ENCODE measurements at places on chromosomes 1 and 21.

- no peak for DNase-seq
Observed at GRCh38 chr1:9271283-9271682, 21.4 kb upstream of the SPSB1 start.

DNA sequence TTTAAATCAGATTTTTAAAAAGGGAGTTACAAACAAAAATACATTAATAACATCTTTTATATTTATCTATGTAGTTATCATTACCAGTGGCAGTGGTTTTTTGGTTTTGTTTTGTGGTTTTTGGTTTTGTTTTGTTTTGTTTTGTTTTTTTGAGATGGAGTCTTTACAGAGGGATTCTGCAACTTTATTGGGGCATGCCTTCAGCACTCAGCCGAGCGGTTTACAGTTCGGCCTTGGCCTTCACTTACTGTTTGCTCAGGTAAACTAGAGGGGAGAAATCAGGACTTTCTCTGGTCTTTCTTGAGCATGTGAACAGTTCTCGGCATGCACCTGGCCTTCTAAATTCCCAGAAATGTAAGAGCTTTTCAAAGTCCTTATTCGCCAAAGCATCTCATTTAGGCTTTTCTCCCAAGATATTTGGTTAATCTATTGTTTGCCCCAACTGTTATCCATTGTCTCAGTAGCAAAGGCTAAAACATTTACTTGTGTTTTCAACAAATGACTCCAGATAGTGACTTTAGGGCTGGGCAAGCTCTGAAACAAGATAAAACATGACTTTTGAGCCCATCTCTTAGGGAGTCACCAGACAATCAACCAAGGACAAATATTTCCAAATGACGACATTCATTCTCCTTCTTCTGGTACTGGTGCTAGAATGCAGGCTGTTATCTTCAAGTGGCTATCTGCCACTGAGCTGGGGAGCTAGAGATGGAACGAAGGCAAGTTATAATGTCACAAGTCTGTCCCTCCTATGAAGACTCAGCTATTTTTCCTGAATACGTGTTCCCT lies 48.4 kb upstream of the ADORA3 start:
- DNase-seq, result no peak

DNA sequence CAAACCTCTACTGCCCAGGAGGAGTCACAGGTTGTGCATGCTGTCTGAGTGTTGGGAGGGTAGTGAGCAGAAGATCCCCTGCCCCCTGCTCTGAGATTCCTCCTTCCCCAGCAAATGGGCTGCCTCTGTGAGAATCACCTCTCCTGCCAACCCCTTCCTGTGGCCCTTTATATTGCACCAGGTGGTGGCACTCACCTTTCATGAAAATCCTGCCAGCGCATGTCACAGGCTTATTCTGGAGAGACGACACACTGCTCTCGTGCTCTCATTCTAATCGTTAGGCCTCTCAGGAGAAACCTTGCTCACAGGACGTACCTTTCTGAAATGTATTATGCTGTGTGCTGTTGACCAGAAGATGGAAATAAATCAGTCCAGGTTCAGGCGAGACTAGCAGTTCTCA lies 113.7 kb downstream of the RGL1 start:
- no peak for DNase-seq

DNA sequence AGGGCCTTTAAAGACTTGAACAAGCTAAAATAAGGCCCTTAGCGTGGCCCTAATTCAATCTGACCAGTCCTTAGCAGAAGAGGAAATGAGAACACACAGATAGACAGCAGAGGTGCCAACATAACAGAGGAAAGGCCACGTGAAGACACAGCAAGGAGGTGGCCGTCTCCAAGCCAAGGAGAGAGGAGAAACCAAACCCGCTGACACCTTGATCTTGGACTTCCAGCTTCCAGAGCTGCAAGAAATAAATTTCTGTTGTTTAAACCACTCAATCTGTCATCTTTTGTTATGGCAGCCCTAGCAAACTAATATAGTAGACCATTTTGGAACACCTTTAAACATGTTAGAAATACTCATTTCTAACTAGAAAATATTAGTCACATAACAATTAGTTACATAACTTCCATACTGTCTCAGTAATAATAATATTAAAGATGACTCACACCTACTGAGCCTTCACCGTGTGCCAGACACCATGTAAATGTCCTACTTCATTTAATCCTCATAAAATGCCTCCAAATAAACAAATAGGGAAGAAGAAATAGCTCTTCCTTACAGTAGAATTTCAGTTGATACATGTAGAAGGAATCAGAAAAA lies 47.9 kb downstream of the S1PR1 start:
- DNase-seq, result no peak

DNA sequence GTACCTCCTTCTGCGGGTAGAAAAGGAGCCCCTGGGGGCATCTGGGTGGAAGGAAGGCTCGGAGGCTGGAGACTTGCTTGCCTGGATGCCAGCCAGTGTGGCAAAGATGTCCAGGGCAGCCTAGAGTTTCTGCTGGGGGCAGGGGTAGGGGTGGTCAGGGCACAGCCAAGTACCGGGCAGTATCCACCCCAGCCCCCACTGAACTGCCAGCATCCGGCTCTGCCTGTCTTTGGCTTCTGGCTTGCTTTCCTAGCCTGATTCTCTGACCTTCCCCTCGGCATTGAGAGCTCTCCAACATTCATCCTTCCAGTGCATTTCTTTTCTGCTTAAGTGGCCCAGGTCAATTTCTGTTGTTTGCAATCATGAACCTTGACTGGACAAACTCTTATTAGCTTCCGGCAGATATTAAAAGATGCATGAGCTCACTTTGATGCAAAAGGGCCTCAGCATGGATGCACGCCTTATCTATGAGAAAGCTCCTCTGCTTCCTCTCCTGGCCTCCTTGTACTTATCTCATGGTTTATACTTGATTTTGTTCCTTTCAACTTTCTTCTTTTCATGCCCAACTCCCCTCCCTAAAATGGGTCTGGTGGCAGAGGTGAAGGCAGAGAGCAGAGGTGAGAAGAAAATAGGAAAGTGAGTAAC lies 116.9 kb downstream of the HLCS start:
- DNase-seq, result no peak

DNA sequence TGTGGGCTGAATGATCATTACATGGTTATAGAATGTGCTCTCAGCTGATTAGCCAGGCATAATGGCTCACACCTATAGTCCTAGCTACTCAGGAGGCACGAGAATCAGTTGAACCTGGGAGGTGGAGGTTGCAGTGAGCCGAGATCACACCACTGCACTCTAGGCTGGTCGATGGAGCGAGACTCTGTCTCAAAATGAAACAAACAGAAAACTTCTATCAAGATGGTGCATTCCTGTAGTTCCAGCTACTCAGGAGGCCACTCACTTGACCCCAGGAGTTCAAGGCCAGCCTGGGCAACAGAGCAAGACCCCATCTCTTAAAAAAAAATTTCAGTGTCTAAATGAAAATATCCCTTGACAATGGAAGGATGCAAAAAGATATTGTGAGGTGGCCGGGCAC lies 10.9 kb downstream of the TIMM17A start:
- no peak for DNase-seq

DNA sequence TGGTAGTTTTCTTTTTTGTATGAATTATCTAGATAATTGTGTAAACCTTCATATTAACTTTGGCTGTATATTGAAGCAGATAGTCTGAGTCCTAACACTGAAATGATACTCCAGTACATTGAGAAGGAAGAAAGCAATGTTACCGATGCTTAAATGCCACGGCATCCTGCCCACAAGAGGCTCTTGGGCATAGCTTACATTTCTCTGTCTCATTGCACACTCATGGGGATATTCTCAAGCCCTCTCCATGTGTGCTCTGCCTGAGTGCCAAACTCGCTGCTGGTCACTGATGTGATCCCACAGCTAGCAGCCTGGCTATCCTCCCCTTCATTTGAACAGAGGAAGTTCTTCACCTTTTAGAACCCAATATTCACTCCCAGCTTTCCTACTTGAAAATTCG lies 179.4 kb downstream of the TGFB2 start:
- DNase-seq, result no peak

GRCh38 chr1:91803123-91803522 lies 82.8 kb downstream of the TGFBR3 start:
- DNase-seq, result no peak

DNA sequence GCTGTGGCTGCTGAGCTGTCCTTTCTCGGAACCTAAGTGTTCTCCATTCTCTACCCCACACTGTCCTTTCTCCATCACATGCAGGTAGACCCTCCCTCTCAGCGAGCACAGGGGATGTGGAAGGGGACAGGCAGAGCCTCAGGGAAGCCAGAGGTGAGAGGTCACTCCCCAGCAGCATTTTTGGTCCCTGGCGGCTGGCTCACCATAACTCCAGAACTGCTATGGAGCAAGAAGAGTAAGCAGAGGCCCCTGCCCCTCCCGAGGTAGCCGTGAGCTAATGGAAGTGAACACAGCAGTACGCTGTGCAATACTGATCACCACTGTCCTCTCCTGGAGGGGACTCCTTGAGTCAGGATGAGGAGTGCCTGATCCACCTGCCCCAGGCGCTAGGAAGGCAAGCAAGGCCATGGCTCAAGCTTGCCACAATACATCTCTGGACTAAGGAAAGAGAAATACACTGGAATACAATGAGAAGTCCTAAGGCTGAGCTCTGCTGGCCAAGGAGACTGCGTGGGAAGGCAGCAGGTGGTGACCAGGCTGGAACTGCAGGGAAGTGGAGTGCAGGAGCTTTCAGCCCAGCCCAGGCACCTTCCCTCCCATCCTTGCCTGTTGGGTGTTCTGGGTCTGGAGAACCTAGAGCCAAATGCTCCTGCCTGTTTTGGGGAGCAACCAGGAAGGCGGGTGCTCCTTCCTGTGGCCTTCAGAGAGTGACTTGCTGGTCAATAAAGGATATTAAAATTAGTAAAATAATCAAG lies 96.2 kb downstream of the LAMC2 start:
- DNase-seq, result no peak

- peak; percentile 72 for DNase-seq
Observed at GRCh38 chr1:43348809-43349593, 9.8 kb upstream of the CDC20 start.

DNA sequence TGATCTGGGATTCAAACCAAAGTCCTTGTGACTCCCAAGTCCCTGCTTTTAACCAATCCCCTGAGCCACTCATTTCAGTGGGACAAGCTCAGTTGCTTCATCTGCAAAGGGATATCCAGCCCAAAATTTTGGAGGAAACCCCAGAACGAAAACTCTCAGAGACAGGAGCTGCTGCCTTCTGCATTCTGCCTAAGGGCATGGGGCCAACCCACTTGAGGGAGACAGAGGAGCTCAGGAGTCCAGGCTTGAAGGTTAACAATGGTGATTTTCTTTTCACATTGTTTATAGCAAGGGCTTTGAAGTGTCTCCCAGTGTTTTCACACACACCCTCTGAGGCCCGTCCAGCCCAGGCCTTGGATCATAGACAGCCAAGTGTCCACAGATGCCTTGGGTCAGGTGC lies 148.1 kb upstream of the CTTNBP2NL start:
- DNase-seq, result no peak

DNA sequence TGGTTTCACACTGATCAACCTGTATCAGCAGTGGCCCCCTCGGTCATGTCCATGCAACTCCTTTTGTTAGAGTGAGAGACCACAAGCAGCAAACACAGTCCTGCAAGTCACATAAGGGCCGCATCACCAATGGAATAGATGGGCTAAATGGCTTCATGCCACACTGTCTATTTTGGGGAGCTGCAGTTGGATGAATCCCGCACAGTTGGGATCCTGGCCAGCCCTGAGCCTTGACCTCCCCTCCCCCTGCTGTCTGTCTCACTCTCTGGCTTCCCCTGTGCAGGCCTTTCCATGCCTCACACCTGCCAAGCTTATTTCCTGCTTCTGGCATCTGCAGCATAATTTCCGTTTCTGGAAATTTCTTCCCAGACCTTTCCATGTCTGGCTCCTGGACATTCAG lies 57.0 kb downstream of the CNIH3 start:
- DNase-seq, result no peak

DNA sequence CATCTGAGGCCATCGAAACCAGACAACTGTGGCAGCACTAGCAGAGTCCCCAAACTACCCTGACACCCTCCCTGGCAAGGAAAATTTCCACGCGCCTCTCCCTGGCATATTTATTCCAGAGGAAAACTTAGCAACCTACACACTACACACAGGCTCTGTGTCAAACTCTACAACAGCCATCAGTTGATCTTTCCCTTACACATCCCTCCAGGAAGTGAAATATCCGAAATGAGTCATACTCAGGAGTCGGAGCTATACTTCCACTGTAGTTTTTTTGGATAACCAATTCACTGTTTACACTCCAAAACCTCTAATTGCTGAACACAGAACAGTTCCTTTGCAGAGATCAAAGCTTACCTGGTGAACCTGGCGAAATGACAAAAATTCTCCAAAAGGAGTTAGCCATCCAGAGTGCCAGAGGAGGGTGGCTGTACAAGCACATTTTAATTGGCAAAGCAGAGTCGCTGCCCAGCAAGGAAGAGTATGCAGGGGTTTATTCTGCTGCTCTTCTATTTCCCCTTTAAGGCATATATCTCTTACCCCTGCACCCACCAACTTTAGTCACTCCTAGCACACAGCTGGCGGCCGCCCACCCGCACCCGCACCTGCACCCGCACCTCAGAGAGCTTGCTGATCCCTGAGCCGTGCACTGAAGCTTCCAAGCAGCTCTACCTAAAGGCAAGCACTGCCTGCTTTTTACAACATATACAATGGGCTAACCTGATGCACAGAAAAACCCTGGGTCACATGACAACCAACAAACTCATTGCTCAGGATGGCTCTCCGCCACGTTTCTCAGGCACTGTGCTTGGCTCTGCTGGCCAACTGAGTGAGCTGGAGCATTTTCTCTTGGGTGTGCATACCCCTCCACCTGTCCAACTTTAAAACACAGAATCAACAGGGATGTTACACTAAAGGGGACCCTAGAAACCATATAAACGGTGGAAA lies 54.9 kb downstream of the CAPZB start:
- no peak for DNase-seq

Data from naive thymus-derived CD8-positive, alpha-beta T cell (primary cell).